ENCODE measurements at places on chromosomes 12 and 14. TPM values are rescaled to one million over a fixed set of nuclear protein-coding genes. Genes with fewer than 3 reads are reported as not detected.

The DAO gene
- not detected for total RNA-seq

The OLR1 gene
- total RNA-seq, result 1.2 TPM

The PLBD2 gene
- total RNA-seq, result 17.4 TPM

The PRKD1 gene
- 19.2 TPM for total RNA-seq

The REM2 gene
- total RNA-seq, result 0.72 TPM

The SDSL gene
- total RNA-seq, result 0.31 TPM

The P2RX7 gene
- total RNA-seq, result 2.3 TPM

The USP5 gene
- 67.0 TPM for total RNA-seq

The RDH5 gene
- 18.8 TPM for total RNA-seq

The BCL11B gene
- total RNA-seq, result 5.7 TPM

The SCYL2 gene
- total RNA-seq, result 72.3 TPM

The PLEK2 gene
- 4.1 TPM for total RNA-seq

The KITLG gene
- total RNA-seq, result 41.1 TPM

The ANKS1B gene
- 16.5 TPM for total RNA-seq

The PLEKHD1 gene
- total RNA-seq, result 0.21 TPM

The E2F7 gene
- total RNA-seq, result 7.1 TPM

The SDS gene
- total RNA-seq, result not detected

The AKAP5 gene
- 0.51 TPM for total RNA-seq

The TAS2R42 gene
- total RNA-seq, result not detected

Measured in tongue (tissue), 3 donors.